ENCODE measurements at places on chromosomes 11 and 22. TPM values are rescaled to one million over a fixed set of nuclear protein-coding genes. Genes with fewer than 3 reads are reported as not detected.

C22orf31 gene
- total RNA-seq: not detected

ABCC8 gene
- total RNA-seq: not detected

GGTLC2 gene
- total RNA-seq: not detected

SAAL1 gene
- 12.1 TPM for total RNA-seq

ROBO4 gene
- 5.5 TPM for total RNA-seq

BTBD10 gene
- total RNA-seq: 34.0 TPM

MCAT gene
- total RNA-seq: 28.0 TPM

ELFN2 gene
- total RNA-seq: 4.9 TPM

OR5A1 gene
- total RNA-seq: not detected

OR8G1 gene
- total RNA-seq: not detected

SEC14L6 gene
- not detected for total RNA-seq

VWCE gene
- 0.58 TPM for total RNA-seq

MS4A12 gene
- total RNA-seq: not detected

TMEM45B gene
- not detected for total RNA-seq

TYR gene
- total RNA-seq: not detected

TREH gene
- not detected for total RNA-seq

CD248 gene
- total RNA-seq: 98.0 TPM

SCGB1C1 gene
- not detected for total RNA-seq

KRTAP5-2 gene
- not detected for total RNA-seq

ACRV1 gene
- total RNA-seq: not detected

FAM227A gene
- 0.58 TPM for total RNA-seq

LGALS1 gene
- total RNA-seq: 10,618 TPM

OTOG gene
- not detected for total RNA-seq

SERPING1 gene
- total RNA-seq: 157 TPM

RBMXL2 gene
- total RNA-seq: not detected

TRIM34 gene
- total RNA-seq: 18.5 TPM

SYT8 gene
- total RNA-seq: not detected

DBX1 gene
- not detected for total RNA-seq

VPREB1 gene
- total RNA-seq: not detected

SCGB1A1 gene
- total RNA-seq: not detected

GRAP2 gene
- not detected for total RNA-seq

RRP7A gene
- 49.0 TPM for total RNA-seq

CCDC73 gene
- not detected for total RNA-seq

DNAJB13 gene
- not detected for total RNA-seq

PARVA gene
- 44.1 TPM for total RNA-seq

SYT13 gene
- not detected for total RNA-seq

TMEM86A gene
- 0.53 TPM for total RNA-seq

PNPLA2 gene
- 16.7 TPM for total RNA-seq

TENM4 gene
- total RNA-seq: 1.6 TPM

MRPL21 gene
- total RNA-seq: 74.7 TPM

SLC5A1 gene
- total RNA-seq: not detected

MUC15 gene
- not detected for total RNA-seq

CECR2 gene
- total RNA-seq: 0.58 TPM

All from myometrial cell (primary cell).